ENCODE measurements at places on chromosomes 12 and 14. TPM values are rescaled to one million over a fixed set of nuclear protein-coding genes. Genes with fewer than 3 reads are reported as not detected.

COCH gene
- total RNA-seq, result 7.2 TPM

GRCh38 chr12:130818635-130819576 lies 20.1 kb downstream of the STX2 start:
- peak; percentile 84 for DNase-seq

DNA sequence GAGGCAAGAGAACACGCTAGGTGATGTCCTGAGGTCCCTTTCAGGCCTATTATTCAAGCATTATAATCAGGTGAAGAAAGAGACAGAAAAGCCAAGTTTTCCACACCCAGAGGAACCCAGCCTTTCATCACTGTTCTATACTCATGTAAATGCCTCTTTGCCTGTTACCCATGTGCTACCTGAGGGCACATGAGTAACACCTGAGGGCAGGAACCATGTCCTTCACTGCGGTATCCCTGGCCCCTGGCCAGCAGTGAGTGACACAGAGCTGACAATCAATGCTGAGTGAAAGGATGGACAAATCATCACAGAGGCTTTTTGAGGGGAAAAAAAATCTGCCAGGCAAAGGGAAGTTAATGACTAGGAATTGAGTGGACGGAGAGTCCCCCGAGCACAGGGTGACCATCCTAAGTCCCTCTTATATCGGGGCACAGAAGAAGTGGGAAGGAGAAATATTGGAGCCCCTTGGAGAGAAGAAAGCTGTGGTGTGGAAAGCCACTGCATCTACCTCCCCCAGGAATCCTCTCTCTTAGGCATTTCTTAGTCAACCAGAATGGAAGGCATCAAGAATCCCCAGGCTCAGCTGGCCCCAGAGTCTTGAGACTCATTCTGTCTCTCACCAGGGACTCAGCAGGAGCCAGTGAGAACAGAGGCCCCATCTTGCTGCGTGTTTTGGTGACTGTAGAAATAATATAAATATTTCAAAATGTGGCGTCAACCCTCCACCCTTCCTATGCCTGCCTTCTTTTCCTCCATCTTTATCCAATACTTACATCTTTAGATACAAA lies 212.9 kb downstream of the DPF3 start:
- no peak for DNase-seq

FIGNL2 gene
- total RNA-seq, result 0.29 TPM

DNA sequence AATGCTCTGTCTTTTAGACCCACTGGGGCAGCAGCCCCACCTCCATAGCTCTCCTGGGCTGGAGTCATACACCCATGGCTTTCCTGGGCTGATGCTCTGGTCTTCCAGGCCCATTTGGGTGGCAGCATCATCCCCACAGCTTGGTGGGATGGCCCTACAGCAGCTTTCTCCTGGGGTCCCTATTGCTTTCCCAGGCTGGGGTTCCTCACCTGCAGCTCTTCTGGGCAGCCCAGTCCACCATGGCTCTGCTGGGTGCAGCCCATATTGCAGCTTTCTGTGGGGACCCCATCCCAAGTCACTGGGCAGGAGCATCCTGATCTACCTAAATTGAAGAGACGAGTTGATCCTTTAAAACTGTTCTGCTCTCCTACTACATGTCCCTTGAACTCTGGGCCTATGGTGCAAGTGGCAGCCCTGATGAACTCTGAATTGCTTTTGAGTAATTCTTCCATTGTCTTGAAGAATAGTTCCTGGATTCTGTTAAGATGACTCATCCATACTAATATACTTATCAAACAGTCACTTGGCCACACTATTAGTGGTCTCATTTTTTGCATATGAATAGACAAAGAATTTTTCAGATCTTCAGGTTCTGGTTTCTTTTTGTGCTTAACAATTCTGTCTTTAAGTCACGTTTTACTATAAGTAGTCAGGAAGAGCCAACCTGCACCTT lies 390.1 kb downstream of the DPF3 start:
- no peak for DNase-seq

DNA sequence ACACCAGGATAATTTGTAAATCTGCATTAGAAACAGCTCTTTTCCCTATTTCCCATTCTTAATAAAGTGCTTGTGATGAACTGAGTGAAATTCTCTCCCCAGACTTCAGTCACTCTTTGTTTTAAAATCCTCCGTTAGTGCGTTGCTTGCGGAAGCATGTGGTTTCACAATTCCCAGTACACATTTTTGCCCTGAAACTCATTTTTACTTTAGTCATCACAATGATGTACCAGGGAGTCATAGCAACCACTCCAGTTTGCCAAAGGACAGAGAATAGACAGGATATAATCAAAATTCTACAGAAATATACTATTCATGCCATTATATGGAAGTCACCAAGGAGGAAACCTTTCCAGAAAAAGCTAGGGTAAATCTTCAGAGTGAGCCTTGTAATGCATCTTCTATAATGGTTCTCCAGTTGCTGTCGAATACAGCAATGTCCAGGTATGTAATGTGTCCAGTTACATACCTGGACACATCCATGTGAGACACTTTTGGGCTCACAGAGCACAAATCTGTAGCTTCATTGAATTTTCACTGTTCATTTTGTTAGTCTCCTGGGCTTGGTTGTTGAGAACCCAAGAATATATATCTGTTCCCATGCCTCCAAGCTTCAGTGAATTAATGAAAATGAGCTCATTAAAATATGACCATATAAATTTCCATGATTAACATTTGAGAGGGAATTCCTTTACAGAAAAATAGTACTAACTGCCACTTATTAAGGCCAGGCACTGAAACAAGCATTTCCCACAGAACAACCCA lies 57.8 kb downstream of the GPR135 start:
- DNase-seq, result no peak

DNA sequence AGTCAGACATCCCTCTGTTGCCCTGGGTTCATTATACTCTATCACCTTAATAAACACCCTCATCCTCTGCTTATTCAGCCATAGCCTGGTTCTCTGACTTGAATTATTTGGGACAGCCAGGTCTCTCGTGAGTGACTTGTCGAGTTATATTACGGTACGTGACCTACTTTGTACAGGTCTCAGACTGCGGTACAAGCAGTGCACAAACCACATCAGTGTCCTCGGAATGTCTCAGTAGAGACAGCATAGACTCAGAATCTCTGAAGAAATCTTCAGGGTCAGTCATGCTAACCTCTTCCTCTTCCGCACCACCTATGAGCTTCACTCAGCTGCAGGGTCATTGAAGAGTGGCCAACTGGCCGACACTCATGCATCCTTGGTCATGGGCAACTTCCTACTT lies 860.8 kb downstream of the BCL11B start:
- DNase-seq, result no peak

GRCh38 chr12:52132754-52133161 lies 53.3 kb downstream of the SMIM41 start:
- DNase-seq, result no peak

GRCh38 chr12:100413001-100413400 lies 56.1 kb downstream of the SLC17A8 start:
- DNase-seq, result no peak

DNA sequence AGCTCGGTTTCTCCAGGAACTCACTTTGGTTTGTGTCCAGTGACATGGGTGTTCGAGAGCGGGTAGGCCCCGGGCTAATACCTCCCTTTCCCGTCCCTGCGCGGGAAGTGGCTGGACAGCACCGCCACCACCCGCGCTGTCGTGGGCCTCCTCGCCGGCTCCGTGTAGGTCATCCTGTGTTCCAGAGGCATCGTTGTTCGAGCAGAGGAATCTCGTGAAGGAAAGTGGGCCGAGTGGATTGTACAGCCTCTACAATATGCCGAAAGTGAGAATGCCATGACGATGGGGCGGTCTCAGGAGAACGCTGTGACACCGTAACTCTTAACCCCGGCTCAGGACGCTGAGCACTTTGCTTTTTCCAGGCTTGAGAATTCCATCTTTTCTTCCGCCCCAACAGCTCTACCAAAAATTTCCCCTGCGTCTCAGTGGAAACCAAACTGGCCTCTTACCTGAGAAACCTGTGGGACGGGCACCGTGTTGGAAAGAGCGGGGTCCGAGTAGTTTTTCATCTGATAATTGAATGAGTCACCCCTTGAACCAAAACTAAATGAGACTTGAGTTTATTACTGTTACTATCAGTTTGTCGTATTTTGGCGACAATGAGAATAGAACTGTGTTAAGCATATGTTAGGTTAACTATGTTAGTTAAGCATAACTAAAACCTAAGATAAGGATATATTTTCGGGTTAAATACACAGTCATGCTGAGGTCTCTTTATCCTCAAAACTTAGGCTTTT lies 510 bp downstream of the EIF2S1 start:
- no peak for DNase-seq

GRCh38 chr12:41604830-41605229 lies 416.7 kb downstream of the PDZRN4 start:
- DNase-seq, result no peak

SLC6A13 gene
- total RNA-seq, result 0.40 TPM

- DNase-seq, result no peak
Measured at GRCh38 chr14:55389330-55389729, 22.3 kb downstream of the ATG14 start.

DNA sequence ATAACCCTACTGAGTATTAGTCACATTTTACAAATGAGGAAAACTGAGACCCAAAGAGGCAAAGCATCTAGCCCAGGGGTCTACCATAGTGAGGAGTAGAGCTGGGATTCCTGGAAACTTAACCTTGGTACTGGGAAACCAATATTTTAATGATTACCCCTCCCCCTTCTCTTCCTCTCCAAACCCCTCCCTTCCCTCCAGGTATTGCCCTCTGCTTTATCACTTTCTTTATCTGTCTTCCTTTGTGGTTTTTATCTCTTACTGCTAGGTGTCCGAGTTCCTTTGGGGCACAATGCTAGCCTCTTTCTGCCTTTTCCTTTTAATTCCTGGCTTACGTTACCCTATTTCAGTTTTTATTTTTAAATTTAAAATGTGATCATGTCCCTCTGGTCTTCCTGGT lies 2.8 kb downstream of the GABARAPL1 start:
- DNase-seq, result no peak

DNA sequence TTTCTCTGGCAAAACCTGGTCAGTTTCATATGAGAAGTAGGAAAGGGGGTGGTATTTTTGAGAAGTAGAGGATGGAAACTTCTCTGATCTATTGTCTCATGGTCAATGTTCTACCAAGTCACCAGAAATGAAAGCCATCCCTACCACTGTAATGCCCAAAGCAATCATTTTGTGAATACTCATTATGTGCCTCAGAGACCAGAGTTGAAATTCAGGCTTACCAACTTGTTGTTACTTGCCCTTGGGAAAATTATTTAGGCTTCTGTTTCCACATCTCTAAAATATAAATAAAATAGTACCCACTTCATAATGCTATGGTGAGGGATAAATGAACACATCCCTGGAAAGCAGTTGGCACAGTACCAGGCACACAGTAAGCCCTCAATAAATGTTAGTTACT lies 723.7 kb upstream of the TBX3 start:
- DNase-seq, result no peak

GPX2 gene
- not detected for total RNA-seq

DNA sequence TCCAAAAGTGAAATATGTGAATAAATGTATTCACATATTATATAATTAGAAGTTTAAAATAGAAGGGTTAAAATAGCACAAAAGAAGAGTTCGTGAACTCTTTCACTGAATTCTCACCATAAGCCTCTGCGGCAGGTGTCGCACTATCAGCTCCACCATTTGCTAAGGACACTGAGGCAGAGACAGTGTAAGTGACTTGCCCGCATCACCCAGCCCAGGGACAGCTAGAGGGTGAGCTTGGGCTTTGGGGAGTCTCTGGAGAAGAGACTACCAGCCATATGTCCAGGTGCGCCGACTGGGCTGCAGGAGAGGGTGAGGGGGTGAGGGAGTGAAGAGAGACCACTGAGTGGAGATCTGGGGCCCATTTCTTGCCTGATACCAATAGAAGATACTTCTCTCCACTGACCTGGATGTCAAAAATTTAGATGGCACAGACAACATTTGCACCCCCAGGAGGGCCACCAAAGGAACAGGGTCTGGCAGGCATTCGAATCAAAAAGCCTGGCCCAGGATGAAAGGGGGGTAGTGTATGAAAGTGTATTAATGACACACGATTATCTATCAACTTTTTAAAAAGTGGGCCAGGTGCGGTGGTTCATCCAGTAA lies 28.5 kb downstream of the FAIM2 start:
- no peak for DNase-seq

GRCh38 chr12:78683031-78683430 lies 181.5 kb upstream of the SYT1 start:
- no peak for DNase-seq

MARCHF9 gene
- total RNA-seq, result 18.2 TPM

- no peak for DNase-seq
Measured at GRCh38 chr14:64721391-64721791, 17.2 kb downstream of the PLEKHG3 start.

- no peak for DNase-seq
Measured at GRCh38 chr12:53380794-53381730, 1.1 kb downstream of the SP1 start.

DNA sequence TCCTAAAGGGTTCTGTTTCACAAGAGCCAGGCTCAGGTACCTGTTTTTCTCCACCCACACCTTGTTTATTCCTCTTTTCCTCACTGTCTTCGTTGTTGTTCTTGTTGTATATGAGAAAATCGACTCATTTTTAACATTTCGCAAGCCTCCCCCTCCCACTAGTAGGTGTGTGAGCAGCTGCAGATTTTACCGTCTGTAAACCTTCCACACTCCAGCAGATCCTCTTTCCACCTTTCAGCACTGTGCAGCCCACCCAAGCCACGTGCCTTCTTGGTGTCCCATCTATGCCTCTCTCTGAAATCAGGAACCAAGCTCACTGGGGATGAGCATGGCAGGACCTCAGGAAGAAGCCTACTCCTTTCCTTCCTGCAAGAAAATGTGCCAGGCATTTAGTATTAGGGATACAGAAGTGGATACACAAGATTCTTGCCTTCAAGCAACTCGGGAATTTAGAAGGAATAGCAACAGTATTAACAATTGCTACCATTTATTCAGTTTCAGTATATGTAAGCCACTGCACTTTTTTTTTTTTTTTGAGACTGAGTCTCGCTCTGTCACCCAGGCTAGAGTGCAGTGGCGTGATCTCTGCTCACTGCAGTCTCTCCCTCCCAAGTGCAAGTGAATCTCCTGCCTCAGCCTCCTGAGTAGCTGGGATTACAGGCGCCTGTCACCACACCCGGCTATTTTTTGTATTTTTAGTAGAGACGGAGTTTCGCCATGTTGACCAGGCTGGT lies 113.6 kb downstream of the CHST11 start:
- no peak for DNase-seq

GRCh38 chr14:90518941-90519256 lies 122.1 kb downstream of the CALM1 start:
- peak; percentile 42 for DNase-seq

LIN7A gene
- not detected for total RNA-seq

DNA sequence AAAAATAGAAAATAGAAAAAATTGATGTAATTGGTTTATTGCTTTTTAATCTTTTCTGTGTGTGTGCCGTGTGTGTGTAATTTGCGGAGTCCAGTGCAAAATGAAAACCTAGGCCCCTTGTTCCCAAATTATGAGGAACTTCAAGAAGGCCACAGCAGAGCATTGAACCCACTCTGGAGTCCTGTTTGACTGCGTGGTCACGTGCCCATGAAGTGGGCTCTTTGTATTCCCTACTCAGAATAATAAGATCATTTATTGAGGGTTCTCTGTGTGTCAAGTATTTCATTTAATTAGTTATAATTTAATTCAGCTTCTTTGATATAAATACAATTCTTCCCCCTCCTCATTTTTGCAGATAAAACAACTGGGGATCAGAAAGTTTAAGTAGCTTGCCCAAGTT lies 12.3 kb upstream of the NINJ2 start:
- no peak for DNase-seq

Data from activated naive CD8-positive, alpha-beta T cell treated with anti-CD3 and anti-CD28 coated beads for 36 hours (primary cell).